Astrocyte (in vitro differentiated cells and primary cell): ENCODE measurements at places on chromosomes 3 and 15. TPM values are rescaled to one million over a fixed set of nuclear protein-coding genes. Genes with fewer than 3 reads are reported as not detected.

C3orf85 gene
- total RNA-seq = not detected in 2 replicates

PTX3 gene
- total RNA-seq = 3.0 and 4.7 TPM in 2 replicates

ANKRD34C gene
- 0.05 TPM in 1 of 2 replicates, not detected in the other for total RNA-seq

CCDC54 gene
- total RNA-seq = not detected in 2 replicates

REC114 gene
- not detected in 2 replicates for total RNA-seq

PPM1L gene
- 5.5 and 6.3 TPM in 2 replicates for total RNA-seq

TMEM207 gene
- not detected in 2 replicates for total RNA-seq

TMOD2 gene
- total RNA-seq = 7.1 and 8.4 TPM in 2 replicates

GPR176 gene
- 33.5 and 35.4 TPM in 2 replicates for total RNA-seq

DNA sequence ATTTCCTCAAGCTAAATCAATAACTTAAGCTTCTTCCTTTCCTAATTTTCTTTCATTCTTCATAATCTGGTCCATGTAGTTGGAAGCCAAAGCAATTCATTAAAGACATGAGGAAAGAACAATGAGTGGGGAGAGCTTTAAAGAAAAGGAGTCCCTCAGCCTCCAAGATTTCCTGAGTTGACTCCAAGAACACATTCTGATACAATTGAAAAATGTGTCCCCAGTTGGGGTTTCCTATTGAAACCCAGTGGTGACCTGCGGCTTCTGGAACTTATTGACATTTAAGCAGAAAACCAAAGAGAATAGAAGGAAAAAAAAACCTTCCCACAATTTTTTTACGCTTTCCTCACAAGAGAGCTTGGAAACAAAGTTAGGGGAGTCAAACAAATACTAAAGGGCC is 37.0 kb downstream of the ATP8B4 start:
- no peak for DNase-seq

DNA sequence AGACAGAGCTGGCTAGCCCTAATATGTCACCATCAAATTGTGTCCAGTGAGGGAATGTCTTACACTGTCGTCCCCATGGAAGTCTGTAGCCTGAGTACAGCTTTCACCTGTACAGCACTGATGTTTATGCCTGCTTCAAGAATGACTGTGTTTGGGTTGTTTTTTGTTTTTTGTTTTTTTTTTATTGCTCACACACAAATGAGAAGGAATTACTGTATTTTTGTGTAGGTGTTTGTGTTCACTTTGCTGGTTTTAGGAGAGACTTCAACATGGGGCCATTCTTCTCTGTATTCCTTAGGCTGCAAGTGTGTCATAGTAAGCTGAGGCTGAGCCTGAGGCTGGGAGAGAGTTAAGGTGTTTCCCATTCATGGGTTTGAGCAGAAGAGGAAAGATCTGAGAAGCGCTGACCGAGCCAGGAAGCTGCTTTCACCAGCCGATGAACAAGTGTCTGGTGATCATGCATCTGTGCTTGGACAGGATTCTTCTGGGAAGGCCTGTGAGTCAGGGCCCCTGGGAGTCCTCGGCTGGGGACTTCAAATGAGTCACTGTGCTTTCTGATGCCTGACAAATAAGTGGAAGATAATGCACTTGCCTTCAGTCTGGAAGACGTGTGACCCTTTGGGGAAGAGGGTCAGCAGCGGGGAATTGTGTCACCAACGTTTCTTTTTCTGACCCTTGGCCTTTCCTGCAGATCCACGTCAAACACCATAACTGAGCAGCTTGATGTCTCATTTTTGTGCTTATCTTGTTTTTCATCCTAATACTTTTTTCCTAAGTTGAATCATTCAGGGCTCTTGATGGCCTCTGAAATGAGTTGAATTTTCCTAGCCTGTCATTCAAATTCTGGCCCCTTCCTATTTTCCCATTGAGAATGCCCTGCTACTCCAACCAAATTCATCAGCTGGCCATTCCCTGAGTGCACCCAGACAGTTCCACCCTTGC is 36.7 kb upstream of the ZBTB38 start:
- DNase-seq = peak; percentile 99

DNA sequence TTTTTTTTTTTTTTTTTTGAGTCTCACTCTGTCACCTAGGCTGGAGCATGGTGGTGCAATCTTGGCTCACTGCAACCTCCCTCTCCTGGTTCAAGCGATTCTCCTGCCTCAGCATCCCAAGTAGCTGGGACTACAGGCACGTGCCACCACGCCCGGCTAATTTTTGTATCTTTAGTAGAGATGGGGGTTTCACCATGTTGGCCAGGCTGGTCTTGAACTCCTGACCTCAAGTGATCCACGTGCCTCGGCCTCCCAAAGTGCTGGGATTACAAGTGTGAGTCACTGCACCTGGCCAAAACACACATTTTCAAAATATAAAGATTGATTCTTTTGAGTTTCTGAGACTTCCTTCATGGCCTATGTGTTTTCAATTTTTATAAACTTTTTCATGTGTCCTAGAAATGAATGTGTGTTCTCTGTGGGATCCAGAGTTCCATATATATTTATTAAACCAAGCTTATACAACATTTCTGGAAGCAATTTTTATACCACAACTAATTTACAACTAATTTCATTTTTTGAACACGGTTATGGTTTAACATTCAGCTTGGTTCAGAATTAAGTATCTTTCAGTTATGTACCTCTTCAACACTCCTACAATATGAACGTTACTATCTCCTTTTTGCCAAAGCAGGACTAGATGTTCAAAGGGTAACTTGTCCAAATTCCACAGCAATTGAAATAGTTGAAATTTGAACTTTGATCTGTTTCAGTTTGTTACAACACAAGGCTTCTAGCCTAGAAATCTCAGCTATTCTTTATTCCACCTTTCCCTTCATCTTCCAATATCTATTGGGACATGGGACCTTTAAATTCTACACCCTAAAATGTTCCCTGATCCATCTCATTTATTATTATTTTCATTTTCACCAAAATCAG is 1.5 kb downstream of the ACAD11 start:
- DNase-seq = no peak

GRCh38 chr3:190989218-190989617 is 126.7 kb upstream of the GMNC start:
- no peak for DNase-seq

GRCh38 chr3:154758109-154758868 is 321.8 kb upstream of the MME start:
- peak; percentile 8 for DNase-seq

DNA sequence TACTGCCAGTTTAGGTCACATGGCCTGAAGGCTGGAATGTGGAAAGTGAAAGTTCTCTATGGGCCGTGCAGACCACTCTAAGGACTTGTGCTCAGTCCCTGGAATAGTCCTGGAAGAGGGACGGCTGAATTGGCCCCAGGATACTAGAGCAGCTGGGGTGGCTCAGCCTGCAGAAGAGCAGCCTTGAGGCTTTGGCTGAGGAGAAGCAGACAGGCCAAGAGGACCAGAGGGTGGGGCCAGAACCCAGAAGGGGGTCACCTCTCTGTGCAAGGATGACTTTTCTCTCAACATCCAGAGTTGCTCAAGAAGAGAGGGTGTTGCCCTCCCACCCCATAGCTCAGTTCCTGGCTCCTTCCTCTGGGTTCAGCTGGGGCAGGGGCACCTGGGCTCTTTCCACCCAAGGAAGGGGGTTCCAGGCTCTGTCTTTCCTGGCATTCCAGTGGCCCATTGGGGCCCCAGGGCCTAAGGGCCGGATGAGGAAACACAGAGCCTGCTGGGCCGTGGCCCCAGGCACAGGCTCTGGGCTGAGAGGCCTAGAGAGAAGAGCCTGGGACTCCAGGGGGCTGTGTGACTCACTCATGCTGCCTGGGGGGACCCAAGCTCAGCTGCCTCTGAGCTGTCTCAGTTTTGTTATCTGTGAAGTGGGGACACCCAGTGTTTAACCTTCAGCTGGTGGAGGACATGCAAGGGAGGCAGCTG is 8.5 kb upstream of the FBLN2 start:
- DNase-seq = no peak

- DNase-seq = no peak
Observed at GRCh38 chr3:107599772-107600145, 77.0 kb downstream of the BBX start.

GRCh38 chr15:45276831-45277230 is 24.8 kb downstream of the SLC28A2 start:
- DNase-seq = peak; percentile 12

- DNase-seq = no peak
Observed at GRCh38 chr3:149663966-149664365, 6.1 kb upstream of the WWTR1 start.

DNA sequence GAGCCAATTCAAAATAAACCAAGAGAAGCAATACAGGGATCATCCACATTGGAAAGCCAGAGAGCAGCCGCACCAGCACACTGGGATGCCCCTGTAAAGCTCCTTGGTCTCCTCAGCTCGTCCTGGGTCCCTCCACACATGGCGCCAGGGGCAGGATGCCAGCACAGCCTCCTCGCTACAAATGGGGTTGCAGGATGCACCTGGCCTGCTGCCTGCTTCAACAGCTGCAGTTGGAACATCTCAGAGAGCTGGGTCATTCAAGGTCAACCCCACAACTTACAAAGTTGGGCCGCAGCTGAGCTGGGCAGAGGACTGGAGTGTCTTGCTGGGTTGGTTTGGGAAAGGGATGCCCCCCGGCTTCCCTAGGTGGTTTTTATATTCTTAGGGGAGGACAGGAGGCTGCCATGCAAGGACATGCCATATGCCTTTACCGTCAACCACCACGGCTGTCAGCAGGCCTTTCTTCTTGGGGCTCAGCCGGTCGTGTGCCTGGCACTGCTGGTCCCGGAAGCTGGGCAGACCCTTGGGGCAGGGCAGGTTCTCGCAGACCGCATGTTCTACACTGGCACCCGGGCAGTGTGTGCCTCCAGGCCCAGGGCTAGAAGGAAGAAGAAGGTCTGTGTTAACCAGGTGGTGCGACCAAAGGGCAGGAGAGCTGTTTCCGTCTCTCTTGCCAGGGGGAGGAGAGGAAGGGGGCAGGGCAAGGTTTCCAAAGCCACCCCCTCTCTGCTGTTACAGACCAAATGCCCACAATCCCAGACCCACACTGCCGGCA is 225.2 kb downstream of the ADAMTS17 start:
- no peak for DNase-seq

DNA sequence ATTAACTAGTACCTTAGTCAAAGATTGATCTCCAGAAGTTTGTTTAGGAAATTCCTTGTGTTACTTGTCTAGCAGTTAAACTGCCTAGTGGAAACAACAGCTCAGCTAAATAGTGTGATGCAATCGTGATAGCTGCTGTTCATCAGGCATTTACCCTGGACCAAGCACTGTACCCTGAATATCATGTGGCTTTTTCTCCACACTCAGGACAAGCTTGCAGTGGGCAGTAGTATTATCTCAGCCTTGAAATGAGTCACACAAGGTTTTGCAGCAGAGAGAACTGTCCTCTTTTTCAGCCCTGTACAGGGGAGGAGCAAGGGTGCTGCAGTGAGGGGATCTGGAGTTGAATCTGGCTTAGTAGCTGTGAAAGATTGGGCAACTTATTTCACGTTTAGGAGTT is 208.4 kb downstream of the TP63 start:
- DNase-seq = peak; percentile 79

DNA sequence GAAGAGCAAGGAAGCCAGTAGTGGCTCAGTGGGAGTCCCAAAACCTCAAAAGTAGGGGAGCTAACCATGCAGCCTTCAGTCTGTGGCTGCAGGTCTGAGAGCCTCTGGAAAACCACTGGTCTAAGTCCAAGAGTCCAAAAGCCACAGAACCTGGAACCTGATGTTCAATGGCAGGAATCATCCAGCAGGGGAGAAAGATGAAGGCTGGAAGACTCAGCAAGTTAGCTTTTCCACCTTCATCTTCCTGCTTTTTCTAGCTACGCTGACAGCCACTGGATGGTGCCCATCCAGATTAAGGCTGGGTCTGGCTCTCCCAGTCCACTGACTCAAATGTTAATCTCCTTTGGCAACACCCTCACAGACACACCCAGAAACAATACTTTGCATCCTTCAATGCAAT is 626.3 kb downstream of the NAALADL2 start:
- no peak for DNase-seq

DNA sequence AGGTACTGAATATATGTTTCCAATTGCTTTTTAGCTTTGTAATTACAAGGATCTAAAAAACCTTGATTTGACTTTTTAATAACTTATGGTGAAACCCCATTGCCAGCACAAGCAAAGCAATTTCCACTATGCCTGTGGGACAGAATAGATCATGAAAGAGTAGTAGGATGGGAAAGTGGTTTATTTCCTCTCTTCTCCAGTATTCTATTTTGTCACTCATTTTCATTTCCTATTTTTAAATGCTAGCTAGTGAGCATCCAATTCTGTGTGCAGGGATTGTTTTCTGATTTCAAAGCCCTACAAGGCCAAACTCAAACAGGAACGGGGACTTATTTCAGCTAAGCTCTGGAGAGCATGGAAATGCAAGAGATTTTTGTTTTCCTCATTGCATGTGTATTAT is 132.0 kb upstream of the TGFBR2 start:
- no peak for DNase-seq

DNA sequence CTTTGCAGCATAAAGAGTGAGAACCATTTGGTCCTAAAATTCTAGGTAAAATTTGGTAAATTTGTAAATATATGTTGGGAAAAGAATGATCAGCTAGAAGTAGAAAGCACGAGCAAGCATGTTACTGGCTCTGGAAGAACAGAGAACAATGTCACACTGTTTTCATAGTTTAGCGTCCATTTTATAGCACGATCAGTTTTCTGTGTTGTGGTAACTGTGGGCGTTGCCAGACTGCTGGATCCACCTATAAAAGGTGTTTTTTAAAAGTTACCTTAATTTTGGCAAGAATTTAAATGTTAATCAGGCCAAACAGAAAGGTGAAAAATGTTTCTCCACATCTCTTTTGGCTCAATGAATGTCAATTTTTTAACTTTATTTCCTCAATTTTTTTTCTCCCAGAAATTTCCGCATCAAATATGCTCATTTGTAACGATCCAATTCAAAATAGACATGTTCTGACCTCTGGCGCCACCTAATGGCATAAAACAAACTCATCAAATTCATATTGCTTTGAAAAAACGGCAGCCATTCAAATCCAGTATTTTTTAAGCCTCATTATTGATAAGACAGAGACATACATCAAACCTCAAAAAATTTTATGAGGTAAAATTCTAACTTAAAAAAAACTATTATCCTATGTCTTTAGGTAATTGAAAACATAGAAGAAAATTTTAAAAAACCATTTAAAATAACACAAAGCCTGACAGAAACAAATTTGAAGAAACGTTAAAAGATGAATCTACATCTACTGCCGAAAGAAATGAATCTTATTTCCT is 5.5 kb upstream of the GP5 start:
- peak; percentile 9 for DNase-seq

- DNase-seq = no peak
Observed at GRCh38 chr15:25171111-25171811, 216.5 kb downstream of the SNRPN start.
